Fibroblast of skin of left biceps (primary cell): ENCODE measurements at places on chromosomes 1 and 21.

DNA sequence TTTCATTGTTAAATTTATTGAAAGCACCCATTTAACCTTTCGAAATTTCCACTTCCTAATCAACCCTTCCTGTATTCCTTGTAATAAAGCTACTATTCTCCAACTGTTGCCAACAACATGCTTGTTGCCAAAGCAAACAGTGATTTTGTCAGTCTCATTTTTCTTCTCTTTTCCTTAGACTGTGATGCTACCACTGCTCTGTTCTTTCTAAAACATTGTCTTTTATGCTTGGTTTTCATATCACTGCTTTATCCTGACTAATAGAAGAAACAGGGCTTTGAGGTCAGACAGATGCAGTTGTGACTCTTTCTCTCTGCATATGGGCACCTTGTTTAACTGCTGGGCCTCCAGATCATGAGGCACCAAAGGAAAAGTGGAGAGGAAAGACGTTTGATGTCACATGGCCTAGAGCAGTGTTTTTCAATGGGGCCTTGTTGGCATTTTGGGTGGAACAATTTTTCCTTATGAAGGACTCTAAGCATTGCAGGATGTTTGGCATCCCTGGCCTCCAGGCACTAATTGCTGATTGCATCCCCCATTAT is 56.1 kb downstream of the HMCN1 start:
- DNase-seq, result no peak

DNA sequence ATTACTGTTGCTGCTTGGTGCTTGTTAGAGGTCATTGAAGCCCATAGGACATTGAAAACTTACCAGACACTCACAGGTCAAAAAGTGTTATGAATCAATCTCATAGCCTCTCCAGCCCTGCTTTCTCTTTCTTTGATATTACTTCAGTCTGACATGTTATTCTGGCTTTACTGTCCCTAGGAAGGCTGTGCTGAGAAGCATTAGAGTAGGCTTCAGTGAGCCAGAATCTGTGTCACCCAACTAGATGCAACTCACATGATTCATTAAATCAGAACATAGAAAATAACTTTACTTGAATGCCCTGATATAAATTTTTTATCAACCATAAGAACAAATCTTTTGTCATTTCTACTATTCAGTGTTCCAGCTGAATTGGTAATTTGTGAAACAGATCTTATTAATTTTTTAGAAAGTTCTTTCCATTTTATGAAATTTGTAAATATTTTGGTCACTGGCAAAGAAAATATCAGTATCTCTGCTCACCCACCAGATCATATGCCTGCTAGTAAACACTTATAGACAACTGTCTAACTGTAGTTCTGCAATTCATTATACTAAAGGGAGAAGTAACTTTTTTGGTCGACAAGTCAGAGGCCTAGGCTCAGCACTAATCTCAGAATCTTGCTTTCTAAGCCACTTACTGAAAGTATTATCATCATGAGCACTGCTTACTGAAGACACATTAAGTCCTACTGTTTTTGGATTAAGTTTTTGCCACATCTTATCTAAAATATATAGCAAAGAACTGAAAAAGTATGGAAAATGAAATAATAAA is 48.2 kb downstream of the RPAP2 start:
- DNase-seq, result no peak

DNA sequence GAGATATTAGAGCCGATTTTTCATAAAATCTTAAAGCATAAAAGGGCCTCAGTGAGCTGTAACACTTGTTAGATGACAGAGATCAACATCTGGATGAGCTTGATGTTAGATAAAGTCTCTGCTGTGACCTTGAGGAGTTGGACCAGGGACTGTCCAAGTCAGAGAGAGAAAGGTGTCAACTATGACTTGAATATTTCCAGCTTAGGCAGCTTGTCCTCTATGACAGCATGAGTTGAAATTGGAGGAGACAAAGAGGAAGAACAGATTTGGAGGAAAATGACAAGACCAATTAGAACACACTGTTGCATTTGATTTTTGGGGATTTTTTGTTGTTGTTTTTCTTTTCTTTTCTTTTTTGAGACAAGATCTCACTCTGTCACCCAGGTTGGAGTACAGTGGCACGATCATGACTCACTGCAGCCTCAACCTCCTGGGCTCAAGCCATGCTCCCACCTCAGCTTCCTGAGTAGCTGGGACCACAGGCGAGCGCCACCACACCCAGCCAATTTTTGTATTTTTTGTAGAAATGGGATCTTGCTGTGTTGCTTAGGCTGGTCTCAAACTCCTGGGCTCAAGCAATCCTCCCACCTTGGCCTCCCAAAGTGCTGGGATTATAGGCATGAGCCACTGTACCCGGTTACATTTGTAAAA is 35.3 kb upstream of the CLIC4 start:
- DNase-seq, result no peak

- DNase-seq, result no peak
Observed at GRCh38 chr1:6409053-6409452, 10.7 kb downstream of the HES2 start.
